ENCODE measurements at places on chromosomes 12 and 14. TPM values are rescaled to one million over a fixed set of nuclear protein-coding genes. Genes with fewer than 3 reads are reported as not detected.

The GLS2 gene
- polyA plus RNA-seq = 0.95 TPM

DNA sequence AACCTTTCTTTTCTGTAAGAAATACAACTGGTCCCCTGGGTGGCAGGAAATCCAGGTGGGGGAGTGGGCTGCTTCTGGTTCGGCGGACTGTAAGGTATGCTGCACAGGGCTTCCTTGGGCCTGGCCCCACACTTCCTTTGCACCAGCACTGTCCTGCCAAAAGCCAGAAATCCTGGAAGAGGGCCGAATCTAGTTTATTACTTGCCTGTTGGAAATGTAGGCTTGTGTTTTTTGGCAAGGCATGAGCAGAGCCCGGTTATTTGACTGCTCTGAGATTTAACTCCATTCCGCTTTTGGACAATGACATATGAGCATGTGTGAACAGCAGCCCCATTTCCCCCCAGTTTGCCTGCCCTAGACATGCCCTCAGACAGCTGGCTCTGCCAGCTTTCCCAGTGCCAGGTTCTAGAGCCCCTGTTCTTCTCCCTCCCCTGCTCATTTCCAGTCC is 86.6 kb downstream of the BORCS5 start:
- no peak for DNase-seq

GRCh38 chr12:120332523-120332922 is 4.9 kb upstream of the PLA2G1B start:
- DNase-seq = no peak

DNA sequence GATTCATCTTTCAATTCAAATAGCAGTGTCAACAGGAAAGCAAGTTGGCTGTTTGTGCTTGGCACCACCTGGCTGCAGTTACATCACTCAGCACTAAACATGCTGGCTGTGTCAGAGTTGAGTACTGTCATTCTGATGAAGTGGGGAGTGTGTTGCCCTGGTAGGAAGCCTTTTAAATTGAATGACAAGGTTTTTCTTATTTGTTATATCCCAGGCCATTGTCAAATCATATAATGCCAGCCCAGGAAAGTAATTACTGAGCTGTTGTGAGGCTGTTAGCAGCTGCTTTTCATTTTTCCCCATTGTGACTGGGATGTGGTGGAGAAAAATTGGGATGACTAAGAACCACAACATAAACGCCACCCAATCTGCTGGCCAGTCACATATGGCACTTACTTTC is 106.5 kb upstream of the PRKD1 start:
- no peak for DNase-seq

DNA sequence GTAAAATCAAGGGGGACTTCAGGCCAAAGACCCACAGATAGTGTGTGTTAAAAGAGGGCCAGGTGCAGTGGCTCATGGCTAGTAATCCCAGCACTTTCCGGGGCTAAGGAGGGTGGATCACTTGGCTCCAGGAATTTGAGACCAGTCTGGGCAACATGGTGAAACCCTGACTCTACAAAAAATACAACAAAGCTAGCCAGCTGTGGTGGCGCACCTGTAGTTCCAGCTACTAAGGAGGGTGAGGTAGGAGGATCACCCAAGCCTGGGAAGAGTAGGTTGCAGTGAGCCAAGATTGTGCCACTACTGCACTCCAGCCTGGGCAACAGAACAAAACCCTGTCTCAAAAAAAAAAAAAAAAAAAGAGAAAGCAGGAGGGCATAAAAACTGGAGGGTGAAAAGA is 8.5 kb downstream of the VCPKMT start:
- no peak for DNase-seq

GRCh38 chr12:67795236-67795635 is 146.7 kb downstream of the DYRK2 start:
- DNase-seq = no peak
